ENCODE measurements at places on chromosomes 5 and 9.

DNA sequence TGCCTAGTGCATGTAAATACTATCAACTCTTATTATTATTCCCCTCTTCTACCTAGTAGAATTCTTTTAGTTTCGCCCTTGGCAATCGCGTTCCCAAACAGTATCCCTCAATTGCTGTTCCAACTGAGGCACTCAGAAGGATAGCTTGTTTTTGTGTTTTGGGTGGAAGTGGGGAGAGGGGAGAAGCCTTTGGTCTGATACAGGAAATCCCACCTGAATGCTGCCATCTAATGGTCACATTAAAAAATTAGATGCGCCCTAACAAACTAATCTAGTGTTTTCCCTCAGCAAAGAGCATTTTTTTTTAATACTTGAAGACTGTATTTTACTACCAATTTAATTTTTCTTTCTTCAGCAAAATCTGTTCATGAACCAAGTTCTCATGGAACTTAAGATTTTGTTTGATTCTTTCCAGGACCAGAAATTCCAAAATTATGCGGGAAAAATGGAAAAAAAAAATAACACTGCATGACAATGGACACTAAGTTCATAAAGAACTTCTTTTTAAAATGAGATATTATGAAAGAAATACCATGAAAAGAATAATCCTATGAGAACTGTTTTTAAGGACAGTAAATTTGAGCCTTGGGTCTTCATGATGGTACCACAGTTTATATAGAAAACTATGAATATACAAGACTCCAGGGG lies 22.2 kb upstream of the GLDC start:
- H3K27ac ChIP-seq: no peak overlapping the region
- DNase-seq: peak; percentile 20
- no peaks in the 10 kb centered on the region for H3K36me3 ChIP-seq
- no peak overlapping the region for H3K4me3 ChIP-seq
- H3K27me3 ChIP-seq: no peaks in the 10 kb centered on the region

DNA sequence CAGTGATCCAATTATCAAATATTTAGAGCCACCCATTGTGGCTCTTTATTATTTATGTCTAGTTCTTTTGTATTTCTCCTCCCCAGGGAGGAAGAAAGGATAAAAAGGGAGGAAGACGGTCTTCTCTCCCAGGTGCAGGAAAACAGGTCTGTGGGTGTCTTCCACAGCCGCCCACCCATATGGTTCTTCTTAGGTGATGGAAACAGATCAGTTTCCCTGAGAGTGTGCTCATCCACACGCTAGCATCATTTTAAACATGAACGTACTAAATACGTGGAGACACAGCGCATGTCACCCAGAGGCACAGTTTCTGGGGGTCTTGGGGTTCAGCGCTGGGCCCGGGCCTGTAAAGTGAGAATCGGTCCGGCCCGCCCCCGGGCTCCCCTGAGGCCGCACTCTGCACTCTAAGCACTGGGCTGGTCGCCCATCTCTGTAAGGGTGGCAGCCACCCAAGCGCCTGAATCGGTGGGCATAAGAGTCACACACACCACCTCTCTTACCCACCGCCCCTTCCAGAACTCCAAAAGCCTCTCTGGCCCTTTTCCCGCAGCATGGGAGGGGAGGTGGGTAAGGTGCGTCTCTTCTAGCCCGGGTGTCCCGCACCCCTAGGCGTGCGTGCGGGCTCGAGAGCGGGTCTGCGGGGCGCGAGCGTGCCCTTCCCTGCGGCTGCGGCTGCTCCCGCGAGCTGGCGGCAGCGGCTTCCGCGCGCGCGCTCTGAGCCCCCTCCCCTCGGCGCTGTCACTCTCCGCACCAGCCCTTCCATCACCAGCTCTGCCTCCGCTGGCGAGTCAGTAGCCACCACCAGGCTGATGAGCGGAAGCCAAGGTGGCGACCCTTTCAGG lies 1.3 kb downstream of the PTCH1 start:
- peaks cover 5% of the 10 kb centered on the region for H3K4me1 ChIP-seq
- H3K4me3 ChIP-seq: no peak overlapping the region
- H3K36me3 ChIP-seq: no peaks in the 10 kb centered on the region
- DNase-seq: no peak
- peaks cover 7% of the 10 kb centered on the region for H3K27me3 ChIP-seq
- H3K27ac ChIP-seq: no peak overlapping the region

- no peaks in the 10 kb centered on the region for H3K36me3 ChIP-seq
- DNase-seq: no peak
- no peak overlapping the region for H3K27ac ChIP-seq
- no peaks in the 10 kb centered on the region for H3K27me3 ChIP-seq
- no peak overlapping the region for H3K4me3 ChIP-seq
Observed at GRCh38 chr9:38294220-38294960, 98.1 kb upstream of the ALDH1B1 start.

GRCh38 chr5:67976891-67977601 lies 238.5 kb upstream of the PIK3R1 start:
- no peak overlapping the region for H3K4me3 ChIP-seq
- no peaks in the 10 kb centered on the region for H3K36me3 ChIP-seq
- H3K27ac ChIP-seq: no peak overlapping the region
- H3K4me1 ChIP-seq: no peaks in the 10 kb centered on the region
- no peaks in the 10 kb centered on the region for H3K27me3 ChIP-seq

GRCh38 chr5:81773161-81773560 lies 22.3 kb upstream of the SSBP2 start:
- no peaks in the 10 kb centered on the region for H3K36me3 ChIP-seq
- no peaks in the 10 kb centered on the region for H3K27me3 ChIP-seq
- peaks cover 3% of the 10 kb centered on the region for H3K4me1 ChIP-seq
- no peak overlapping the region for H3K4me3 ChIP-seq

DNA sequence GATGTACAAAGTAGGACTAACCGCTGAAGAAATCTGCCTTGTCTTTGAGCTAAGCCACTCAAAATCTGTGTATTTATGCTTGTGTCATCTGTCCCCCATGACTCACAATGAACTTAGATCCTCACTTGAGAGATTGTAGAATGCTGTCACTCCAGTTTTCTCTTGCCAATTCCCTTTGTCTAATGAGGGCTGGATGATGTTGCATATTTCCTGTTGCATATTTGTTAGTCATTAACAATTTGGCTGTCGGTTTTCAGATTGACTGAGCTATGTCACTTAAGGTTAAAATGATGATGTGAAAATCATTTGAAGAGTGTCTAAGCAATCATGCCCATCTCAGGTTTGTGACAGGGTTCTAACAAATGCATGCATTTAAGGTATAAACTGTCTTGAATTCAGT lies 481.7 kb downstream of the CDH10 start:
- no peaks in the 10 kb centered on the region for H3K36me3 ChIP-seq

GRCh38 chr5:177049285-177049684 lies 26.8 kb downstream of the ZNF346 start:
- DNase-seq: no peak
- H3K36me3 ChIP-seq: peaks cover 81% of the 10 kb centered on the region
- H3K4me1 ChIP-seq: no peaks in the 10 kb centered on the region
- no peak overlapping the region for H3K4me3 ChIP-seq
- no peaks in the 10 kb centered on the region for H3K27me3 ChIP-seq

- H3K36me3 ChIP-seq: no peaks in the 10 kb centered on the region
- H3K4me3 ChIP-seq: no peak overlapping the region
- no peak for DNase-seq
- H3K4me1 ChIP-seq: no peaks in the 10 kb centered on the region
Observed at GRCh38 chr5:14235872-14236271, 92.7 kb downstream of the TRIO start.

DNA sequence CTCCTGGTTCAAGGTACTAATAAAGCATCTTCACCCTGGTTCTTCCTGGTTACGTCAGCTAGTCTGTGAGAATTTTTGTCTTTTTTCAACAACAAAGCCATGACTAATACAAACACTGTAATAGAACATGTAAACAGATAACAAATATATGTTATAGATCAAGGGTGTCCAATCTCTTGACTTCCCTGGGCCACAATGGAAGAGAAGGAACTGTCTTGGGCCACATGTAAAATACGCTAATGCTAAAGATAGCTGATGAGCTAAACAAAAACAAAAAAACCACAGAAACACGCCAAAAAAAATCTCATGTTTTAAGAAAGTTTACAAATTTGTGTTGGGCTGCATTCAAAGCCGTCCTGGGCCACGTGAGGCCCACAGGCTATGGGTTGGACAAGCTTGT lies 124.5 kb upstream of the GNA14 start:
- no peaks in the 10 kb centered on the region for H3K4me1 ChIP-seq
- H3K36me3 ChIP-seq: peaks cover 39% of the 10 kb centered on the region
- H3K27ac ChIP-seq: no peak overlapping the region
- H3K4me3 ChIP-seq: no peak overlapping the region
- no peaks in the 10 kb centered on the region for H3K27me3 ChIP-seq
- DNase-seq: no peak

GRCh38 chr5:855771-856530 lies 5.2 kb upstream of the ZDHHC11 start:
- H3K36me3 ChIP-seq: no peaks in the 10 kb centered on the region
- peak; percentile 19 for DNase-seq
- H3K4me3 ChIP-seq: no peak overlapping the region
- H3K27ac ChIP-seq: no peak overlapping the region

GRCh38 chr9:130143279-130143893 lies 28.8 kb upstream of the NCS1 start:
- no peaks in the 10 kb centered on the region for H3K27me3 ChIP-seq
- H3K27ac ChIP-seq: no peak overlapping the region
- no peaks in the 10 kb centered on the region for H3K36me3 ChIP-seq
- no peak overlapping the region for H3K4me3 ChIP-seq
- no peak for DNase-seq

DNA sequence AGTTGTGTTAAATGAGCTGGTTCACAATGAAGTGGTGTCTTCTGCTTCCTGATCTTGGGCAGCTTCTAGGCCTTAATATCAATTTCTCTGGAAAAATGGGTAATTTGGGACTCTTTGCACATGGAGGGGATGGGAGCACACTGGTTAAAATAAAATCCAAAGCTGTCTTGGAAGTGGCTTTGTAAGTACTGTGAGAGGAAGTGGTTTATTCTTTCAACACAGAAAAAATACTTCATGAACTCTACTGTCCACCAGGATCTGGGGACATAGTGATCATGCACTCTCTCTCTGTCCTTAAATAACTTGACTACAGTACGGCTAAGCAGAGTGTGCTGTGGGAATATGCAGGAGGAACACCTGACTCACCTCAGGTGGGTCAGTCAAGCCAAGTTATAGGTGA lies 2.4 kb downstream of the PCYOX1L start:
- no peak overlapping the region for H3K4me3 ChIP-seq
- no peak overlapping the region for H3K27ac ChIP-seq
- no peaks in the 10 kb centered on the region for H3K36me3 ChIP-seq
- no peaks in the 10 kb centered on the region for H3K27me3 ChIP-seq
- peaks cover 36% of the 10 kb centered on the region for H3K4me1 ChIP-seq

DNA sequence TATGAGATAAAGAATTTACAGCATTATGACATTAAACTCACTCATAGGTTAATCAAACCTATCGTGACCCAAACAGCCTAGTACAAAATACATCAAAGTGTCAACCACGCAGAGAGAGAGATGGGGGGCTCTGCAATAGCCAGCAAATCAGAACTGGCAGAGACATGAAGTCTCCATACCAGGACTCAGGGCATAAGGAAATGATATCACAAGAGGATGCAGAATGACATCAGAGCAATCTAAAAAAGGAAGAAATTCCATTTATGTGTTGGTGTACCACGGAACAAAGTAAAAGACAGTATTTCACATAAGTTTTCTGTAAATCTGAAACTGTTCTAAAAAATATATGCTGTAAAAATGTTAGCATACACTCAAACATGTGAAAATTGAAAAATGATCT lies 24.6 kb downstream of the BICD2 start:
- H3K36me3 ChIP-seq: no peaks in the 10 kb centered on the region
- H3K27me3 ChIP-seq: no peaks in the 10 kb centered on the region
- DNase-seq: no peak

GRCh38 chr5:171585981-171586380 lies 166.5 kb downstream of the FGF18 start:
- no peak overlapping the region for H3K4me3 ChIP-seq
- no peak for DNase-seq
- no peaks in the 10 kb centered on the region for H3K36me3 ChIP-seq
- H3K27ac ChIP-seq: no peak overlapping the region
- no peaks in the 10 kb centered on the region for H3K4me1 ChIP-seq

- H3K27ac ChIP-seq: peak overlapping the region; percentile 72
- H3K36me3 ChIP-seq: no peaks in the 10 kb centered on the region
- H3K4me3 ChIP-seq: no peak overlapping the region
- H3K4me1 ChIP-seq: peaks cover 26% of the 10 kb centered on the region
- DNase-seq: no peak
- no peaks in the 10 kb centered on the region for H3K27me3 ChIP-seq
Observed at GRCh38 chr5:43773478-43773844, 170.5 kb downstream of the NNT start.

GRCh38 chr9:121557581-121558447 lies 58.2 kb upstream of the GGTA1 start:
- peaks cover 16% of the 10 kb centered on the region for H3K4me1 ChIP-seq
- no peaks in the 10 kb centered on the region for H3K36me3 ChIP-seq
- no peaks in the 10 kb centered on the region for H3K27me3 ChIP-seq
- no peak overlapping the region for H3K27ac ChIP-seq
- no peak overlapping the region for H3K4me3 ChIP-seq

GRCh38 chr5:73623901-73624404 lies 2.0 kb upstream of the ARHGEF28 start:
- H3K36me3 ChIP-seq: no peaks in the 10 kb centered on the region
- no peak for DNase-seq
- H3K27me3 ChIP-seq: no peaks in the 10 kb centered on the region
- no peak overlapping the region for H3K4me3 ChIP-seq
- no peaks in the 10 kb centered on the region for H3K4me1 ChIP-seq
- H3K27ac ChIP-seq: no peak overlapping the region

DNA sequence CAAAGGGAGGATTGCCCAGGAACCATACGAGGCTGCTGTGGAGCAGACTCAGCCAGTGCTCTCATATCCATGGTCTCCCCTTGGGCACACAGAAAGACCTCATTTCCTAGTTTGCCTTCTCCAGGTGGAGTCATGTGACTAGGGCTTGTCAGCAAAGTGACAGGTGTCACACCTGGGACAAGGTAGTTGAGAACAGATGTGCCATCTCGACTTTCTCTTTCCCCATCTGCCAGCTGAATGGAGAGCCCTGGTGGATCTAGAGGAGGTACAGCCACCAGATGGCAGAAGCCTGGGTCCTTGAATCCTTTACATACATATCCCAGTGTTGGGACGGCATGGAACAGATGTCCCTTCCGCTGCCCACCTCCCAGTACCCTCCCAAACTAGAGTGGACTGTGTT lies 42.9 kb upstream of the ALDOB start:
- H3K27ac ChIP-seq: no peak overlapping the region
- H3K4me1 ChIP-seq: no peaks in the 10 kb centered on the region
- peaks cover 4% of the 10 kb centered on the region for H3K27me3 ChIP-seq
- no peak for DNase-seq
- H3K4me3 ChIP-seq: no peak overlapping the region
- no peaks in the 10 kb centered on the region for H3K36me3 ChIP-seq

DNA sequence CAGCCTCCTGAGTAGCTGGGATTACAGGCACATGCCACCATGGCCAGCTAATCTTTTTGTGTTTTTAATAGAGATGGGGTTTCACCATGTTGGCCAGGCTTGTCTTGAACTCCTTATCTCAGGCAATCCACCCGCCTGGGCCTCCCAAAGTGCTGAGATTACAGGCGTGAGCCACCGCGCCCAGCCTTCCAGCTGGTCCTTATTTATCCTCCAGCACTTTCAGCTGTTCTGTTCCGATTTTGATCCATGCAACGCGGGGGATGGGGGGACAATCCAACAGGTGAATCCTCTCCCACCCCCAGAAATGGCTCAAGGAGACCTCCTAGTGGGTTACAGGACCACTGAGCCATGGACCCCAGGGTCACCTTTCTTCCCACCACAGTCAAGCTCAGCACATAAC lies 14.7 kb upstream of the CDKN2AIPNL start:
- peaks cover 15% of the 10 kb centered on the region for H3K27me3 ChIP-seq
- H3K4me3 ChIP-seq: no peak overlapping the region
- H3K27ac ChIP-seq: no peak overlapping the region
- DNase-seq: no peak
- no peaks in the 10 kb centered on the region for H3K36me3 ChIP-seq
